ENCODE measurements at places on chromosomes 7 and 10.

- DNase-seq: no peak
These were observed 140.5 kb downstream of the CUX1 start for GRCh38 chr7:101957744-101958525.

DNA sequence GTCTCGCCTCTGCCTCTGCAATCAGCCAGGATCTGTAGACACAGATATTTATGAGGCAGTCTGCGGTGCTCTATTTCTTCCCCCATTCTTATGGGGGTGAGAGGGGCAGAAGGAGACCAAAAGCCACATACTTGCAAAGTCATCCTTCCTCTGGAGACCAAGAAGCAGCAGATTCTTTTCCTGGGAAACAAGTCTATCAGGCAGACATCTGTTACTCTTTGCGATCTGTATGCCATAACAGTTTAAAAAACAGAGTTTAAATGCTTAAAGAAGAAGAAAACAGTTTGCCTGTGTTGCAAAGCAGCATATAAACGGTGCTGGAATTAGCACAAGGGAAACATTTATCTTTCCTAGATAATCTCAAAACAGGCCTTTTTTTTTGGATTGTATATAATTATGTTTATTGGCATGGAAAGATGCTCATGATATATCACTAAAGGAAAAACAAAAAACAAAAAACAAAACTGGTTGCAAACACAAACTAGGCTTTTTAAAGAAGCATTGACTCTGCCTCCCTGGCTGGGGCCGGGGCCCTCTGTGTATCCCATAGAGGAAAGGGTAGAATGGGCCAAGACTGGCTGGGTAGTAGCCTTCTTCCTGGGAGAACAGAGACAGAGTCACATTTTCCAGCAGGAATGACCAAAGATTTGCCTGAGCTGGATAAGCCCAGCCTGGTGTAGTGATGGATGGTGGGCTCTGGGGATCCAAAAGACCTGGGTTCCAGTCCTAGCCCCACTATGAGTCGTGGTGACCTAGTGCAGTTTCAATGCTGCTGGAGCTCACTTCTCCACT lies 50.4 kb downstream of the RGS10 start:
- no peak for DNase-seq

- DNase-seq: peak; percentile 24
These were observed 435.7 kb upstream of the GALNT17 start for GRCh38 chr7:70696201-70696754.

- no peak for DNase-seq
These were observed 862.6 kb downstream of the NRG3 start for GRCh38 chr10:82737549-82737948.

- no peak for DNase-seq
These were observed 1.1 kb downstream of the AHR start for GRCh38 chr7:17299483-17299991.

GRCh38 chr7:28516390-28517172 lies 104.3 kb downstream of the CREB5 start:
- DNase-seq: peak; percentile 26

DNA sequence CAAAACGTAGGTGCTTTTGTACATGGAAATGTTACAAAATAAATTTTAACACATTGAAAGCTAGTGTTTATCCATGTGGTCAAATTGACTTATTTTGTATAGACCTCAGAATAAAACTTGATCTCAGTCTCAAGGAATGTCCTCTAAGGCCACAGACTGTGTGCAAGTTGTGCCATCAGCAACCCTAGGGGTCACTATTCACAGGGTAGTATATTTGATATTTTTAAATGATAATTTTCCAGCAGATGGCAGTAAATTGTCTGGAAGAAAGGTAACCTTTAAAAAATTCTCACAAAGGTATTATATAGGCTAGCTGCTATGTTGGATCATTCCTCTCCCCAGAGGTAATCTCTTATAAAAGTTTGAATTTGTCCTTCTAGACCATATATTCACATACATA lies 12.9 kb upstream of the SNX10 start:
- no peak for DNase-seq

DNA sequence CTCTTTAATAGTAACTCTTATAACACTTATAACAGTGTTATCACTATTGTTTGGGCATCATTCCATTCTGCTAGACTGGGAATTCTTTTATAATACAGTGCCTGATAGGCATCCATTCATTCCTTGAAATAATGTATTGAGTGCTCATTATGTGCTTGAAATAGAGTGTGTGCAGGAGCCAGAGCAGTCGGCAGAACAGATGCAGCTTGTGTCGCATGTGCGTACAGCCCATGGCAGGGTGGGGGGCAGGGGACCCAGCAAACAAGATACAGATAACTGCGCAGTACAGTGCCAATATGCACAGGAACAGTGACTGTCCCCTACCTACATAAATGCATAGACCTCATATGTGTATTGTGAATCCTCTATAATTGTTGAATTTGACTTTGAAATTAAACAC lies 99.3 kb downstream of the KAT6B start:
- no peak for DNase-seq

- no peak for DNase-seq
These were observed 124.0 kb downstream of the IQUB start for GRCh38 chr7:123410273-123410904.

- no peak for DNase-seq
These were observed 4.4 kb upstream of the RFC2 start for GRCh38 chr7:74258639-74259038.

DNA sequence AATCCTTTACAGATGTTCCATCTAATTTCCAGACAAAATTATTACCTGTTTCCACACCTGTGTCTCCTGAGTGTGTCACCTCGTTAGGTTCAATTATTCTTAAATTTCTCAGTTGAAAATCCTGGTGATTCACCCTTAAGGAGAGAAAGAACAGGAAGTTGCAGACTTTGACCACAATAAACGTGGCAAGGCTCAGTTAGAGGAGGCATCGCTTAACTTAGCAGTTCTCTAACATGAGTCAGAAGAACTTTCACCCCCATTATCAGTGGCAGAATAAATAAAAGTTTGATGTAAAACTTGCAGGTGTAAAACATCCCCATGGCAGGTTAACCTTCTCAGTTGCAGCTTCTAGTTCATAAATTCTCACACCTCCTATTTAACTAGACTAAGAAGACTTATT lies 8.3 kb downstream of the XPNPEP1 start:
- peak; percentile 73 for DNase-seq

DNA sequence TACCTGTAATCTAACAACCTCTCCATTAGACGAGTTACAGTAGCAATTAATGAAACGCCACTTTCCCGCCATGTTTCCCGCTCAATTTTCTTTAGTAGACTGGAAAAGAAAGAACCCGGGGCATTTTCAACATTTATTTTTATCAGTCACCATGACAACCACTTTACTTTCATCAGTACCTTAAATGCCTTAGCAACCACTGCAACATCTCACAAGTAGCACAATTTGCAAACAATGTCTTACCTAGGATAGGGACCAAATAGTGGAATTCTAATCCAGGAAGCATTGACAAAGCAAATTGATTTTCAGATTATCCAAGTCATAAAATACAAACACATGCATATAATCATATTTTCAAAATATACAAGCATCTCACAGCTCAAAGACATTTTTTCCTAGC lies 221.6 kb upstream of the IMMP2L start:
- no peak for DNase-seq

DNA sequence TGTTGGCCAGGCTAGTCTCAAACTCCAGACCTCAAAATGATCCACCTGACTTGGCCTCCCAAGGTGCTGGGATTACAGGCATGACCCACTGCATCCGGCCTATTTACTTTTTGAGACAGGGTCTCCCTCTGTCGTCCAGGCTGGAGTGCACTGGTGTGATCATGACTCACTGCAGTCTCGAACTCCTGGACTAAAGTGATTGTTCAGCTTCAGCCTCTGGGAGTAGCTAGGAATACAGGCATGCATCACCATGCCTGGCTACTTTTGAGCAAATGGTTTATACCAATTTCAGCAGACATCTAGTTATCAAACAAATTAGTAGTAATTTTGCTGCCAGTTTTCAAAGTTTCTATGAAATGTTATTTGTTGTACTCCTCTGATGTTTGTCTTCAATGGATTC lies 2.2 kb upstream of the WAC start:
- DNase-seq: no peak

- DNase-seq: peak; percentile 30
These were observed 172.7 kb downstream of the PLXNA4 start for GRCh38 chr7:132403465-132404110.

- DNase-seq: no peak
These were observed 344.2 kb upstream of the POM121L12 start for GRCh38 chr7:52691257-52691656.

GRCh38 chr7:115113776-115114175 lies 191.9 kb downstream of the MDFIC start:
- no peak for DNase-seq

DNA sequence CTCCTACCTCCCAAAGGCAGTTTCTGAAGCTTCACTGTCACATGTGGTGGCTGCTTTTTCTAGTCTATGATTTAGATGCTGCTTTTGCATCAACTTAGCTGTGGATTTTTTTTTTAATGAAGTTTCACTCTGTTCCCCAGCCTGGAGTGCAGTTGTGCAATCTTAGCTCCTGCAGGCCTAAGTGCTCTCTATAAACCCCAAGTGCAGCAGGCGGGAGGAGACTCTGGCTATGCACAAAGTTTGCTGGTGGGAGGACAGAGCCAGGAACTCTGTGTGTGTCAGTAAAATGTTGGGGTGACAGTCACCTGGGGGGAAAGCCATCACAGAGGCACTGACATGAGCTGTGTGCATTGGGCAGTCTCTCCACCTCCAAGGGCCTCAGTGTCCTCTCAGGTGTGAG lies 138.8 kb upstream of the FAM20C start:
- no peak for DNase-seq

DNA sequence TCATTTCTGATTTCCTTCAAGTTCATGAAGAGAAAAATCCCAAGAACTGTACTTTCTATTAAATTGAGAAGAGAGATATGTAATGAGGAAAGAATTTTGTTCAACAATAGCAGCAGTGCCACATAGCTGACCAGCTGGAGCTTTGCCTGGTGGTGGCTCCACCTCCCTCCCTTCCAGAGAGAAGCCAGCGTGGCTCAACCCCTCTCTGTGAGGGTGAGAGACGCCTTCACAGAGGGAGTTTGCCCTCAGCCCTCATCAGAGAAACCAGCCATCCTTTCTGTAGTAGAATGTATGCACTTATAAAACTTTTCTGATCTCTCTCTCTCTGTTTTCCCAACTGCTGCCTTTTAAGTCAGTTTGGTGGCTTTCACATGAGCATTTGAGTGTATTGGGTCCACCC lies 20.5 kb upstream of the COL1A2 start:
- peak; percentile 91 for DNase-seq

- no peak for DNase-seq
These were observed 219.5 kb upstream of the POT1 start for GRCh38 chr7:125149151-125149550.

GRCh38 chr10:11698691-11699549 lies 43.3 kb upstream of the ECHDC3 start:
- no peak for DNase-seq

Data from AG20443 (cell line).